Cerebellar cortex (tissue), 1 donor: ENCODE measurements at places on chromosomes 2 and 18.

DNA sequence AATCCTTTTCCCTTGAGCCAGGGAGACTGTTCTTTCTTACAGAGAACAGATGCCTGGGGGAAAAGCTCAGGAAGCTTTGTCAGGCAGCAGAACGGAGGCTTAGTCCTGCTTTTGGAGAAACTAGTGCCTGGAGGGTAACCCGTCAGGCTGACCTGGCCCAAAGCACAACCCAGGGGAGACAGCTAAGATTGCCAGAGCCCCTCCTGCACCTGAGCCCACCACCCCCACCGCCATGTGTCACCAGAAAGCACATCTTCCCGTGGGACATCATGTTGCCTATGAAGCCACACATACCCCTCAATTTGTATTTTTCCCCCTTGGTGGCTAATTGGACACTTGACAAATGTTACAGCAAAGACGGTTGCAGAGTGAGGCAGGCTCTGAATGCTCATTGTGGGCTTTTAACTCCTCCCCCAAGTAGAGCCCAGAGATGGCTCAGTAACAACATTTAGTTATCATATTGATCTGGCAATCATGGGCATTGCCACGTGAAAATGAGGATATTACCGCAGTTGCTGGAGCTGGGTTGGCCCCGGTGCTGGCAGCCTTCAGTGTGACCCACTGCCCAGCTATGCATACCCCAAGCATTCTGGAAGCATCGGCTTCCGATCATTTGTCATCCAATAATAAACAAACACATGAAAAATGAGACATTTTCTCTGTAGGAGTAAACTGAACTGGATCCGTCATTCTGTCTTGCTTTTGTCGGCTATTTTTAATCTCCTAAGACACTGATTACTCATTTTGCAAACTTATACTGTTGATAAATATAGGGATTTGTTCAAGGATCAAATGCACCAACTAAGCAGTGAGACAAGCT lies 229.5 kb downstream of the ATAD2B start:
- DNase-seq = no peak

DNA sequence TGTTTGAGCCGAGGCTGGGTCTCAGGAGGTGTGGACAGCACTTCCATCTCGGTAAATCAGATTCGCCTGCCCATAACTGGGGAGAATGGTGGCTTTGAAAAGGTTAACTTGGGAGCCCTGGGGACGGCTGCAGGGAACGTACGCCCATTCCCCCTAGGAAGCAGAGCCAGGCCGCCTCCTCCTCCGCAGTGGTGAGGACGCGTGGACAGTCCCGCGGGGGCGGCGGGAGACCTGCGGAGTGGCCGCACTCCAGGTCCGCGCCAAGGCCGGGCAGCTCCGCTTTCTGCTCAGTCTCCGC lies 845 bp upstream of the MYCN start:
- no peak for DNase-seq

- DNase-seq = no peak
Observed at GRCh38 chr2:12543978-12544558, 172.7 kb upstream of the TRIB2 start.

DNA sequence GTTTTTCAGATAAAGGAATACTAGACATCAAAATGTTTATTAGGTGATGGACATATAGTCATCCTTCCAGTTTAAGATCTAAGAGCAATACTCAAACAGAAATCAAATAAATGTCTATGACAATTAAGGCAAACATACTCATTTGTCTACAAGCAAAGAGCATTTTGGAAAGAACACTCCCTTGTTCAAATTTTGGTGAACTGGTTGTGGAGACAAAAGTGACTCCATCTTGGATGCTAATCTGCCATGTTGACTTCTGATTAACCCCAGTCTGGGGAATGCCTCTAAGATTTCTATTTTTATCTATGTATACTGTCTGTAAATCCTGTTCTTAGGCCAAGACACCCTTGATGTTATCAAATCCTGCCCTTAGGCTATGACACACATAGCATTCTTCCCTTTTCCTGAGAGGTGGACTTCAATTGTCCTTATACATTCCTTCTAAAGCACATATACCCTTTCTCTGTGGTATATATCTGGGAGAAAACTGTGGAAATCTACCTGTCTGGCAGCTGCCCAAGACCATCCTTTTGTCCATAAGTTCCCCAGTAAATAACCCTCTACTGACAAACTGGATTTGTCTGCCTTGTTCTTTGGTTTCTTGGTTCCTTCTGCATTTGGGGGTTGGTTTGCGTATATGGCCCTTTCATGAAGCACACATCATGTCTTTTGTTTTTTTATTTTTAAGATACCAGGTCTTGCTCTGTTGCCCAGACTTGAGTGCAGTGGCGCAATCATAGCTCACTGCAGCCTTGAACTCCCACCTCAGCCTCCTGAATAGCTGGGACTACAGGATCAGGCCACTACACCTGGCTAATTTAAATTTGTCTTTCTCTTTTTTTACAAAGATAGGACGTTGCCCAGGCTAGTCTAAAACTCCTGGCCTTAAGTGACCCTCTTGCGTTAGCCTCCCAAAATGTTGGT lies 12.5 kb upstream of the PLEKHM3 start:
- DNase-seq = no peak

- DNase-seq = no peak
Observed at GRCh38 chr18:60541661-60542060, 169.1 kb upstream of the MC4R start.
